CD8-positive, alpha-beta memory T cell (primary cell): ENCODE measurements at places on chromosomes 12 and 14.
A peak's percentile ranks its signal among the peaks of the same experiment; 100 is the strongest.

DNA sequence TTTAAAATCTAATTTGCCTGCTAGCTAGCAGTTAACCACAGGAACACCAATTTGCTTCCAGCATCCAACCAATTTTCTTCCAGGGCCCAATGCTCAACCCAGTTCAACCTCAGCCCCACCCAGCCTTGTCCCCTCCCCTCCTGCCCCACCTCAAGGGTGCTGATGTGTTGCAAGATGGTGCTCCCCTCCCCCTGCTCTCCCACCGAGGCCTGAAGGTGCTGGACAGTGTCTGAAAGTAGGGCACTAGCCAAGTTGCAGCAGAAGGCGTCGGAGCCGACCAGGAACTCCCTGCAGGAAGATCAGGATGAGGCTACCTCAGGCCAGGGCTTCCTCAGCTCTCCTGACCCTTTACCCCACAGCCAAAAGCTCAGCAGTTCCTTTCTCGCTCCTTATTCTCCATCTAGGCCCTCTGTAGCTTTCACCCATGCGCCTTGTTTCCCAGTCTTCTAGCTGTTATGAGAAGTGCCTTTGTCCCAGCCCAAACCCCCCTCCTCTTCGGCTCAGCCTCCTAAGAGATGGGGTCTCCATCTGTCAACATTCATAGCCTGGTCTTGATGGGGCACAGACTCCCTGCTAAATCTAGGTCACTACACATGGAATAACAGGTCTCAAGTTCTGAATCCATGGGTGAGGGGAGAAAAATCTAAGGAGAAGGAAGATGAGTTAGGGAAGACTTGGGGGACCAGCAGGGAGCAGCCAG lies 3.6 kb downstream of the STAT6 start:
- no peak for DNase-seq

GRCh38 chr12:105330283-105330930 lies at the start of gene C12orf75:
C12orf75 (plus strand) TSS chr12:105330691; CDS start chr12:105330892, 201 bp downstream.
- peak; percentile 89 for DNase-seq

- DNase-seq: no peak
Measured at GRCh38 chr12:50102646-50103309, 1.0 kb upstream of the GPD1 start.

DNA sequence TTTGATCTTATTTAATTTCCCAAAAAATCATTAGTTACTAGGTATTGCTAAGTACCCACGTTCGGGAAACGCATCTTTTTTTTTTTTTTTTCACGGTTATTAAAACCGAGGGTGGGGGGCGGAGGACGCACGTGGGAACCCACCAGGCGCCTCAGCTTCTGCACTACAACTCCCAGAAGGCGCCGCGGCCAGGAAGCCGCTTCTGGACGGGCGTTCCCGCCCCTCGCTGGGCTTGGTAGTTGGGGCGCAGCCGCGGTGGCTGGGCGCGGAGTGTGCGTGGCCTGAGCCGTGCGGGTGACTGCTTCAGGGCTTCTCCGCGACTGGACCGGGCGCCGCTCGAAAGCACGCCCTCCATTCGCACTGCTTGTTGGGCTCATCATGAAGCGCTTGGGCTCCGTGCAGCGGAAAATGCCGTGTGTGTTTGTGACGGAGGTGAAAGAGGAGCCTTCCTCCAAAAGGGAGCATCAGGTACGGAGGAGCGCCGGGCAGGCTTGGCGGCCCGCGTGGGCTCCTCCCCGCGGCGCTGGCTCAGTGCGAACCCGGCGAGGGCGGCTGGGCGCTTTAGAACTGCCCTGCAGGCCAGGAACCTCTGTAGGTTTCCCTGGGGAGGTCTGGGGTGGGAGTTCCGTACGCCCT lies 6.2 kb upstream of the C12orf50 start:
- DNase-seq: peak; percentile 90
